ENCODE measurements at places on chromosomes 13 and 19. TPM values are rescaled to one million over a fixed set of nuclear protein-coding genes. Genes with fewer than 3 reads are reported as not detected.

GRCh38 chr13:39556866-39557265 lies 46.1 kb downstream of the LHFPL6 start:
- DNase-seq, result no peak

- no peak for DNase-seq
Observed at GRCh38 chr19:40616178-40616577, 15.0 kb downstream of the LTBP4 start.

DNA sequence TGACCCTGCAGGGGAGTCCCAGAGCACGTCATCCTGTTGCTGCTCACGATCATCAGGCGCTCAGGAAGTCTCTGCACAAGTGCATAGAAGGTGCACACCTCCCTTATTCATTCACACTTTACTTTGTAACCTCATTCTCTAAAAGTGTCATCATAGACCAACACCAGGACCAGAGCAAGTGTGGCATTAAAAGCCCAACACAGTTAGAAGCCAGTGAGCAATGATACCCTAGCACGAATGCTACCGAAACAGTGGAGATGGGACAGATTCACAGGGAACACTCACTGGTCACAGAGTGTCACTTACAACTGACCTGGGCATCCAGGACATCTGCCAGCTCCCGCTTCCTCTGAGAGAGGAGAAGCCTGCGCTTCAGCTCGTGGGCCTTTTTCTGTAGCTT lies 17.0 kb downstream of the HAUS8 start:
- DNase-seq, result no peak

- no peak for DNase-seq
Observed at GRCh38 chr19:16969135-16969534, 57.5 kb downstream of the CPAMD8 start.

Gene GPC5
- 0.44 TPM for total RNA-seq

Gene C13orf42
- total RNA-seq, result not detected
